HT1080 (cell line): ENCODE measurements at places on chromosomes 4 and X.
A peak's percentile ranks its signal among the peaks of the same experiment; 100 is the strongest.

DNA sequence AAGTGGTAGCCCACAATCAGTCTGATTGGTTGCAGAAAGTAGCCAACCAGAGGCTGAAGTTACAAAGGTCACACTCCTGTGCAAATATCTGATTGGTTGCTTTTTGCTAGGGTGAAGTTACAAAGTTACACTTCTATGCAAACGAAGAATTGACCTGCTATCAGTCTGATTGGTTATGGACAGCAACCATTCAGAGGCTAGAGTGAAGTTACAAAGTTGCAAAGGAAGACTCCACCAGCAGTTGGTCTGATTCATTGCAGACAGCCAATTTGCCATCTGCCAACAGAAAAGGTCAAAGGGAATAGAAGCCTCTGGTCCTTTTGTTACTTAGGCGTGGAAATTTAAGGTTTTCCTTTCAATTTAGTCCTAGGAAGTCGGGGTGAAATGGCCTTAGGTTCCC lies 377.7 kb downstream of the PRDM5 start:
- DNase-seq = peak; percentile 45

DNA sequence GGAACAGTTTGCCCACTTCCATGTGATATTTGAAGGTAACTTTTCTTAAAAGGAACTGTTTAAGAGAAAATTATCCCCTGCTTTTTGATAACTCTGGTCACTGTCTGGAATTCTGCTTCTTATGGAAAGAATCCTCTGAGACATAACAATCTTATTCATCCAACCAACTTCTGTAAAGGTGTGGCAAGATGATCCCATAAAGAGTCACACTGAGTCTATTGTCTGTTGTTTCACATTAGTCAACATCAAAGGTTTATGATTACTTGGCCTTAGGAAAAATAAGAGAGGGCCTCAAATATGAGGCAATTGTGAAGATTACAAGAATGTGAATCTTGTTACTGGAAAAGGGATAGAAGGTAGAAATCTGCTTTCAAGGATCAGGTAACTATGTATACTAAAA lies 88.0 kb upstream of the MAGEB18 start:
- DNase-seq = peak; percentile 3

- no peak for DNase-seq
These were observed 89.7 kb downstream of the TET2 start for GRCh38 chr4:105236202-105236915.

GRCh38 chr4:77052352-77052751 lies 23.4 kb downstream of the CCNI start:
- peak; percentile 52 for DNase-seq
